Left hindlimb (tissue), 1 donor: ENCODE measurements at places on chromosomes 2 and 18.

DNA sequence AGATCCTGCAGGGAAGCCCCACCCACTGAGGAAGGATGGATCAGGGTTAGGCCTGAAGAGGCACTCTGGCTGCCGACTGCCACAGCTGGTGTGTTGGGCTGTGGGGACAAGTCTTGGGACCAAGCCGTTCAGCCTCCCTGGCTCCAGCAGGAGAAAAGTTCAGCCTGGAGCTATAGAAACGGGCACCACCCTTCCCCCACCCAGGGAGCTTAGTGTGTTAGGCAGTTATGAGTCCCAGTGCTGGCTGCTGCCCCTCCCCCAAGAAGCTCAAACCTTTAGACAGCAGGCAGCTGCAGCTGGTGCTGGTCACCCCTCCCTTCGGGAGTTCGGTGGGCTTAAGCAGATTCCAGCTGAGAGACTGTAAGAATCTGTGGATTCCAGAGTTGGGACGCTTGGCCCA is 447.1 kb upstream of the HS6ST1 start:
- DNase-seq: no peak

GRCh38 chr18:54358495-54359040 is 862 bp downstream of the C18orf54 start:
- DNase-seq: no peak

- no peak for DNase-seq
These were observed 147.7 kb upstream of the HS6ST1 start for GRCh38 chr2:128466376-128466775.

DNA sequence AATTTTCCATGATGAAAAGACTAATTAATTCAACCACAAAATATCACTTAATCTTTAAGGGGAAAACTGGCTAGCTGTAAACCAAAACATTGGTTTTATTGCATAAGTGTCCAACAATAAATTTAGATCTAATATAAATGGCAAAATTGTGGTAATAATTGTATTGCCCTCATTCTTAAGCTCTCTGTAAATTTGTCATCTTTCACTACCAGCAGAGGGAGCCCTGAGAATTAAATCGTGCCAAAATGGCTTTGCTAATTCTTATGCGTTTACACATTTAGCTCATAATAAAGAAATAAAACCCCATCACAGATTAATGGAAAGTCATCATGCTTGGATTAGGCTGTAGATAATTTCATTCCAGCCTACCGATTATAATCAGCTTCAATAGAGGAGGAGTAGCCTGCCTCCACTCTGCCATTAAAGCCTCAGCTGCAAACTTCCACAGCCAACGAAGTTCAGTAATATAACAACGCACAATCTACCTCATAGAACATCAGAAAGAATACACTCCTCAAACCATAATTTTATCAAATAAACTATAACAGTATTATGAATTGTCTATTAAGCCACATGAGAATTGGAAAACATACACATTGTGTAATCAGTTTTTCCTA is 70.0 kb upstream of the ATP5MC3 start:
- no peak for DNase-seq

- DNase-seq: peak; percentile 68
These were observed 69.6 kb upstream of the RTN4 start for GRCh38 chr2:55119711-55120487.

DNA sequence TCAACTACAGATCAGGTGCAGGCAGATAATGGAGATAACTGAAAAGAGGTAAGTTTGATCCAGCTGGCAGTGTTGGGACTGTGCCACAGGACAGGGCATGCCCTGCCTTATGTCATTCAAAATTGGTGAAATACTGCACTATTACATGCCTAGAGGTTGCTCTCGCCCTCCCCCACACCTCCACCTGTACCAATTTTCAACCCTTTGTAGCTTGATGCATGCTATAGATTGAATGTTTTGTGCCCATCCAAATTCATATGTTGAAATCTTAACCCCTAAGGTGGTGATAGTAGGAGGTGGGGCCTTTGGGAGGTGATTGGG is 72.1 kb upstream of the LYPD6B start:
- no peak for DNase-seq

- DNase-seq: no peak
These were observed 63.4 kb downstream of the SMAD7 start for GRCh38 chr18:48887294-48887904.

GRCh38 chr2:240935103-240935876 is 29.2 kb downstream of the CROCC2 start:
- DNase-seq: peak; percentile 50

DNA sequence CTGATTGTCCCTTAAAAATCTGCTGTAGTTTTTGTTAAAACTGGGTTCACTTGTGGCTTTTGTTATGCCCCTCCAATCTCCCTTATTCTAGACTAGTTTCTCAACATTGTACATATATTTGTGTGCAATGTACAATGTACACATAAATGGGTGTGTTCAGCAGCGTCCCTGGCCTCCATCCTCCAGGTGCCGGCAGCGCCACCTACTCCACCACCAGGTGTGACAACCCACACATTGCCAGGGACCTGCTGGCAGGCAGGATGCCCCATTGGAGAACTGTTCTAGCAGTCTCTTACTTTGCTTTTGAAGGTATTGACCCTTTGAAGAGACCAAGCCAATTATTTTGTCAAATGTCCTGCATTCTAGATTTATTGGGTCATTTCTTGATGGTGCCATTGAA is 75.4 kb downstream of the SH3RF3 start:
- DNase-seq: no peak
